Stimulated activated CD4-positive, alpha-beta T cell treated with anti-CD3 and anti-CD28 coated beads, TNF-alpha, amount 100 ng/mL, for 48 hours (primary cell): ENCODE measurements at places on chromosomes 1 and 21.

DNA sequence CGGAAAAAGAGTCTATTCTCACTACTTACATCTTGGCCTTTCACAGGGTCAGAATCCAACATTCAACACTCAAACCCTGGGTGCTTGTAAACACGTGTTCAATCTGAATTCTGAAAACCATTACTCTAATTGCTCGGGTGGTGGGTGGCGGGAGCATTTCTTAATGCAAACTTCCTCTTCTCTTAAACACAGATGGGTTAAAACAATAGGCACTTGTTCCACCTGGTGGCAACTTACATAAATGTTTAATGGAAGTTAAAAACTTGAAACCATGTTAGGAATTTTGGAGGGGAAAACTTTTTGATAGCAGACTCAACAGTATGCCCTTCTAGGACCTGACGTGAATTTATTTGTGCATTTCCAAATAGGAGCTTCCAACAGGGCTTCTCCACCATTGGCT is 23.4 kb upstream of the TDRD10 start:
- no peak for DNase-seq

- DNase-seq, result no peak
Measured at GRCh38 chr1:39899611-39900538, 1.8 kb downstream of the MYCL start.

- no peak for DNase-seq
Measured at GRCh38 chr1:231076802-231077201, 36.7 kb upstream of the FAM89A start.

- no peak for DNase-seq
Measured at GRCh38 chr1:6059866-6060265, 14.2 kb downstream of the KCNAB2 start.

- no peak for DNase-seq
Measured at GRCh38 chr1:67137307-67137753, 2.6 kb upstream of the C1orf141 start.

GRCh38 chr1:214379236-214379970 is 98.4 kb downstream of the SMYD2 start:
- DNase-seq, result no peak

- DNase-seq, result no peak
Measured at GRCh38 chr1:230509281-230509977, 83.3 kb upstream of the PGBD5 start.
